ENCODE measurements at places on chromosomes 12 and 14.

GRCh38 chr12:4169959-4170358 is 103.6 kb upstream of the CCND2 start:
- DNase-seq: no peak

DNA sequence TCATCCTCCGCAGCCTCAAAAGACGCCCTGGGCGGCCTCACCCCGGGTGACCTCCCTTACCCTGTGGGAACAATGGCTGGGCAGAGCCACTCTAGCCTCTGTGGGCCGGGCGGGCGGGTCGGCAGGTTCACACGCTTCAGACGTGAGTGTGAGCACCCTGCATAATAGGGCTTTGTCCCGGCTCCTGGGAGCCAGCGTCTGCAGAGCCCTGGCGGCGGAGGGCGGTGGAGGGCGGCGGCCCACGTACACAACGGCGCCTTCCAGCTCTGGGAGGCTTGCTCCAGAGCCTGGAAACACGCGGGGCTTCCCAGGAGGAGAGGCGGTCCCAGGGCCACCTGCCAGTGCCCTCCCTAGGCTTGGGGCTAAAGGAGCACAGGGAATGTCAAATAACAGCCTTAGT is 205.6 kb downstream of the BCL11B start:
- no peak for DNase-seq

DNA sequence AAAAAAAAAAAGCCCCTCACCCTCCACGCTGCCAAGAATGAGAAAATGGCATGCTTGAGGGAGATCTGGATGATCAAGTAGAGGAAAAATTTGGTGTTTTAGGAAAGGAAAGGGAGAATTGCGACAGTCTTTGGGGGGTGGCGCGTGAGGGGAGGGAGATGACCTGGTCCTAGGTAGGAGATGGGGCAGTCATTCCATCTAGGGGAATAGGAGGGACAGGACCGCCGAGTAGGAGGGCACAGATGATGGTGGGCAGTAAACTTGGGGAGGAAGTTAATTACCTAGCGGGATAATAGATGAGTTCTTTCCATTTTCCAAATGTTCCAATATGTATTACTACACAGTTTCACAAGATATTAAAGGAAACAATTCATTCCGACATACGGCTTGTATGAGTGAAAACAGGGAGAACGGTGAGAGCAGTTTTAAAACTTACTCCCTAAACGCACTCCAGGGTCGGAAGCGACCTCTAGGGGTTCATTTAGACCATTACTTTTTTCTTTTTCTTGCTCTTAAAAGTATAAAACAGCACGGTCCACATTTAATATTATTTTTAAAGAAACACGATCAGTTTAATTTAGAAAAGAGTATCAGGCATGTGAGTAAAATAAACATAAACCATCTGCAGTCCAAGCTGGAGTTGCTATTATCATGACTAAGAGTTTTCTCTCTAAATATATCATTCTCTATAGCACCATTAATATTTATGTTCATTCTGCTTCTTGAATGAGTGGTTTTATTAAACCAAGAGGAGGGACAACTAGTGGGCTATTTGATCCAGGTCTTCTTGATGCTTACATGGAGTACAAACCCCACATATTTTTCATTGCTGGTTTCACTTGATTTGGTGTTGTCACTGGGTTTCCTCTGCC is 3.0 kb upstream of the FNTB start:
- DNase-seq: peak; percentile 53

DNA sequence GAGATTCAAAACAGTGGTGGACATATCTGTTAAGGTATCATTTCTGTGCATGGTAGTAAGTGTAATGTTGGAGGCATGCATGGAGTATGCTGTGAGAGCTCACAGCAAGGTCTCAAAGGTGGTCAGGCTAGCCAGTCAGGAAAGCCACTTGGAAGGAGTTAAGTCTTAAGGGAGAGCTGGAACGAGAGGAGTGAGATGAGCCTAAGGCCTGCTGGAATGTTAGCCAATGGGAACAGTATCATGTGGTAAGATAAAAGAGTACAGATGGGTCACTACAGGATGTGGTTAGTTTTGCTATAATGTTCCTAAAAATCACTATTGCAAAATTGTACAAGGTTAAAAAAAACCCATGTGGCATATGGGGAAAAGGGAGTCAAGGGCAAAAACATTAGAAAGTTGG is 311.7 kb upstream of the E2F7 start:
- DNase-seq: no peak

GRCh38 chr14:100568164-100568997 is 18.8 kb downstream of the BEGAIN start:
- no peak for DNase-seq
